ENCODE measurements at places on chromosomes 11 and 22.

DNA sequence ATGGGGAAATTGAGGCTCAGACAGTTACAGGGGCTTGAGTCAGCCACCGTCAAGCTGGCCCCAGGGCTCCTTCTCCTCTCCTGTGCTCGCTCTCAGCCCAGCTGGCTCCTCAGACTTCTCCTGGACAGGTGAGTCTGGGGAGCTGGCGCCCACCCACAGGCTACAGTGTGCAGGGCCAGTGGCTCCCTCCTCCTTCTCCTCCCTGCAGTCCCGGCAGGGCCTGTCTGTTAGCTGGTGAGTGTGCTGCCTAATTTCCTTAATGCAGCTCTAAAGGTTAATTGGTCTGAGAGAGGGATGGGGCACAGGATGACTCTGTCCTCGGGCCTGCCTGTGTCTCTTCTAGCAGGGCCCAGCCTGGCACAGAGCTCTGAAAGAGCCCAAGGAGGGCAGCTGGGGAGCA lies 31.7 kb downstream of the LMO1 start:
- no peak for DNase-seq

DNA sequence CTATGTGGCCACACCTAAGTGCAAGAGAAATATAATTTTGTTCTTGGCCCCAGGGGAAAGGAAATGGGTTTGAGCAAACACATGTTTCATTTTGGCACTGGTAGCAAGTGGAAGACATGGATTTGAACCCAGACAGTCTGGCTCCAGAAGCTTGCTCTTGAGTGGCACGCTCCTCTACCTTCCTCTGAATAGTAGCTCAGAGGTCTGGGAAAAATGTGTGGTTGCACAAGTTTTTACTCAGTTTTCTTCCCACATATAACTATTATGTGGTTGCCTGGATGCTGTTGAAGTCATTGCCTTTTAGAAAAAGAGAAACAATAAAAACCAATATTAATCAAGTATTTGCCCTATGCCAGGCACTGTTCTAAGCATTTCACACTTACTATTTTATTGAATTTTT lies 16.3 kb downstream of the PARVA start:
- DNase-seq = no peak

DNA sequence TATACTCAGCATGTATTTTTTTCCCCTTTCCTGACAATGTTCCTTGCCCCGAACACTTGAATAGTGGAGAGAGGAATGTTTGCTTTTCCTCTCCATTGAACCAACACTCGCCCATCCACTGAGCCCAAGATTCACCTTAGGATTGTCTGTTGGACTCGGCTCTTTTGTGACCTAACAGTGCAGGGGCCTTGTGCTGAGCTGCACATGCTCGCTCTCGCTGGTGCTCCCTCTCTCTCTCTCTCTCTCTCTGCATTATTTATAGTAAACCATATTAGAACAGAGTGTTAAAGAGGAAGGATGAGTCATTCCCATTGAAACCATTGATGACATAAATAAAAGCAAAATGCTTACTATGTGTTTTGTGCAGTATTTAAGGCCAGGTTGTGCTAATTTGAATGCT lies 20.7 kb downstream of the ZBTB16 start:
- no peak for DNase-seq

- no peak for DNase-seq
Measured at GRCh38 chr11:120522736-120523135, 11.2 kb downstream of the GRIK4 start.

- no peak for DNase-seq
Measured at GRCh38 chr11:122339436-122340060, 223.5 kb upstream of the BLID start.

DNA sequence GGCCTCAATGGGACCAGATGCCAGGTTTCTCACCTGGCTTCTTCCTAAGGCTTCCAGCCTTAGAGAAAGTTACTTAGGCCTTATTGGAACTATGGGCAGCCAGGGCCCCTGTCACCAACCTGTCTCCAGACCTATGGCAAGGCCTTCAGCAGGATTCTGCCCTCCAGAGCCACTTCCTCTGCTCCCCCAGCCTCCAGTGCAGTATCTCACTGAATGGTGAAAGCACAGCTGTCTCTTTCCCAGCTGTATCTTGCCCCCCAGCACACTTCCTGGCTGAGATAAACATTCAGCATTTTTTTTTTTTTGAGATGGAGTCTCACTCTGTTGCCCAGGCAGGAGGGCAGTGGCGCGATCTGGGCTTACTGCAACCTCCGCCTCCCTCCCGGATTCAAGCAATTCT lies 1.5 kb downstream of the SLC2A11 start:
- DNase-seq = no peak

GRCh38 chr11:110029714-110030113 lies 63.5 kb upstream of the ZC3H12C start:
- DNase-seq = no peak

- no peak for DNase-seq
Measured at GRCh38 chr11:92332986-92333385, 108.4 kb downstream of the FAT3 start.

DNA sequence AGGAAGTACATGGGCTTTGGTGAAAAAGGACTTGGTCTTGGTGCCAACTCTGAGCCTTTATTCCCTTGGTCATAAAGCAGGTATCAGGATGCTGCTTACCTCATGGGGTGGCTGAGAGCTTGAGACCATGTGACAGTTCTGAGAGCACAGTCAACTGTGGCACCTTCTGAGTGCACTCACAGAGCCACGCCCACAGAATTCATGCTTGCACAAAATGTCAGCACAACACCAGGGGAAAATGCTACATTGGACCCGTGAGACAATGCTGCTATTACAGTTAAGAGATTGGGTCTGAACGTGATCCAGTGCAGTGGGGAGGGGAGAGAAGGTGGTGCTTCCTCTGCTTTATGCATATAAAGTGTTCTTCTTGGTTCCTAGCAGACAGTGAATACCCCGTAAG lies 79.5 kb upstream of the SPON1 start:
- no peak for DNase-seq

DNA sequence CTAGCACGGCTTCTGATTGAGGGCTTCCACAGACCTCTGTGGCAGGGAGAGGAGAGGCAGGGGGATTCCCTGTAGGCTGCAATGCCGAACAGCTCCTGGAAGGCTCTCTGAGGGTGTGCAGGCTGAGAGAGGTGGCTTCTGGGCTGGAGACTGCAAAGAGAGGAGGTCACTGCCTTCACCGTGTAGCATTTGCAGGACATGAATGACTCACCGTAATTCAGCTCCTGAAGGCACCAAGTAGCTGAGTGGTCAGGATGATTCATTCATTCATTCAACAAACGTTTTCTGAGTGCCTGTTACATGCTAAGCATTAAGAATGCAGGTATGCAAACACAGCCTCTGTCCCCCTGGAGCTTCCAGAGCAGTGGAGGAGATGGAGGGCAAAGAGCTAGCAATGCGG lies 18.0 kb upstream of the EIF3D start:
- DNase-seq = no peak

GRCh38 chr11:48384670-48385069 lies 18.4 kb upstream of the OR4C5 start:
- no peak for DNase-seq

GRCh38 chr22:32119568-32120235 lies 39.4 kb downstream of the C22orf42 start:
- no peak for DNase-seq

DNA sequence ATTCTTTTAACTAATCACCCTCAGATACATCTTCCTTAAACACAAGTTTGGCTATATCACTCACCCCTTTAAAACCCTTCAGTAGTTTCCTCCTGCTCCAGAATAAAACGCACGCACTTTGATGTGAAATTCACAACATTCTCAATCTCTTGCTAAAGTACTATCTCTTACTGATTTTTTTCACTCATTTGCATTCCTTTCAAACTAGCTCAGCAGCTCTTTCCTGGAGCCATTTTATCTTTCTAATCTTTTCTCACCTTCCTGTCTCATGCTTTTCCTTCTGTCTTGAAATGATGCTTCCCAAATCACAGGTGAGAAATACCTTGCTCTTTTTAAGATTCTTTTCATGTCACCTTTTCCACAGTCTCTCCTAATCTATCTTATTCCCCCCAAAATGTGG lies 1074.4 kb downstream of the DLG2 start:
- DNase-seq = no peak

DNA sequence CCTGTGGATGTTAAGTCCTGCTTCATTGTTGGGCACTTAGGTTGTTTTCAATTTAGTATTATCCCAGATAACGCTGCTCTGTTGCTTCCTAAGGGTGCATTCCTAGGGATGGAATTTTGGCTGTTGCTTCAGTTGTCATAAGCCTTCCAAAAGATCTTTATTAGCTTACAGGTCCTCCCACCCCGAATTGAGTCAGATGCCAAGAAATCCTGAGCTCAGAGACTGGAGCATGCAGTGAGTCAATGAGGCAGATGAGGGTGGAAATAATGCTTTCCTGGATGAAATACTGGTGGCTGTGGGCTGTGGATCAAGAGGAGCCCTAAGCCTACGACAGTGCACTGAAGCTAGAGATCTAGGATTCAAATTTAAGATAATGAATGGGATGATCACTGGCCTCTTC lies 10.7 kb upstream of the IL18BP start:
- DNase-seq = no peak

DNA sequence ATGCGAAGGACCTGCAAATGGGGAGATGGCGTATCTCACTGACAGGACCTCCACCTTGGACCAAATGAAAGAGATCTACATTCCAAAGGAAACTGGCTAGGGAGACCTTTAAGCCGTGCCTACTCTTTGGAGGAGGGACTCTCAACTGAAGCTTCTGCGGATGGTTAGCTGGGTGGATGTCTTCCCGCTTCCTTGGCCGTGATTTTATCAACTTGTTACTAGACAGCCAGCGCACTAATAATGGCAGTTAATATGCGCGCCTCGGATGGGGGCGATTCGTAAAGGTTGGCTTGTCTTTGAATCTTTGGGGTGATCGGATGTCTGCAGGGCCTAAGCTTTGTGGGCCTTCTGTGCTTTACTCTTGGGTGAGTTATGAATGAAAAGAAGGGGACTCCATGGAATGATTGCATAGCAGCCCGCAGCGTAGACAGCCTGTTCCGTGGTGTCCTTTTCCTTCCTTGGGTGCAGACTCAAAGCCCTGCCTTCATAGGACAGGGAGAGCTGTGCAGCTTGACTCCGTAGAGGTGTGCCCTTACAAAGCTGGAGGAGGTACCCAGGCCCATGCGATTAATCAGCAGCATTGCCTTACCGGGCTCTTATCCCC lies 1.5 kb downstream of the ZNRF3 start:
- DNase-seq = no peak

- peak; percentile 53 for DNase-seq
Measured at GRCh38 chr22:22810018-22810427, 77.6 kb upstream of the IGLL5 start.

GRCh38 chr22:26927821-26928220 lies 270.4 kb downstream of the MIAT start:
- no peak for DNase-seq

DNA sequence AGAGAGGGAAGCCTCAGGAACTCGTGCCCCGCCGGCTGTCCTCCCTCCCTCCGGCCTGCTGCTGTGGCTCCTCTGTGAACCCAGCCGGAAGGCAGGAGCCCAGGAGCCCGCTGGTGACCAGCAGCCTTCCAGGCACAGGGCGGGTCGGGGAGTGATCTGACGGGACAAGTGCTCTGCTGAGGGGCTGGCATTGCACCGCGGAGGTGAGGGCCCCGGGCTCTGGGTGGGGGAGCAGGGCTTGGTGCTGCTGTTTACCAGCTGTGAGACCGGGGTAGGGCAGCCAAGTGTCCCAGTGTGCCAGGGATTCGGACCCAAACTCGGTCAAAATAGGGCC lies 53.3 kb downstream of the FLRT1 start:
- no peak for DNase-seq

- no peak for DNase-seq
Measured at GRCh38 chr11:20161230-20161918, 1.1 kb upstream of the DBX1 start.

DNA sequence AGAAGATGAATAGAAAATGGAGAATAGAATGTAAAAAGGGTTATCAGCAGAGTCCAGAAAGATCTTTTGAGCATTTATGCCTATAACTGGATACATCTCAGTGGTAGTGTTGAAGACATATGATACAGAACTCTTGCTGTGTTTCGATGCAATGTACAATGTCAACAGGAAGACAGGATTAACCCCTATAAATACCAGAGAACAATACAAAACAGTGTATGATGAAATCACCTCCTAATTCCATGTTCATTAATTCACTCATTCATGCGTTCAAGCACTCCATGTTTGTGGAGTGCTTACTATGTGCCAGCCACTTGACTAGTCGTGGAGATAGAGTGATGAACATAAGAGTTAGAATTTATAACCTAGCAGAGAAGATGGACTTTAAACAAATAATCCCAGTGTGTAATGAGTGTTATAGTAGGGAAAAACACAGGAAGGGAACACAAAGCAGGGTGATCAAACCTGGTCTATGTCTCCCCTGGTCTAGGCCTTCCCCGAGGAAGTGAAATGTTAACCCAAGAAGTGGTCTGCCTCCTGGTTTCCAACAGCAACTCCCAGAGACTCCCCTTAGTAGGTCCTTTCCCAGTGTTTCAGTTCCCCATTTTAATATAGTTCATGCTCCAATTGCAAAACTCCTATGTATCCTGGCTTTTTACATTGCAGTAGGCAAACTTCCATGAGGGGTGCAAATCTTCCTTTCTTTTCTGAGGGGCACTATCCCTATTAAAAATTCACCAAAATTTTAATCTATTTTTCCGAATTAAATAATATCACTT lies 9.1 kb upstream of the SESN3 start:
- DNase-seq = no peak

- DNase-seq = no peak
Measured at GRCh38 chr11:18696638-18697225, 1.8 kb upstream of the TMEM86A start.

DNA sequence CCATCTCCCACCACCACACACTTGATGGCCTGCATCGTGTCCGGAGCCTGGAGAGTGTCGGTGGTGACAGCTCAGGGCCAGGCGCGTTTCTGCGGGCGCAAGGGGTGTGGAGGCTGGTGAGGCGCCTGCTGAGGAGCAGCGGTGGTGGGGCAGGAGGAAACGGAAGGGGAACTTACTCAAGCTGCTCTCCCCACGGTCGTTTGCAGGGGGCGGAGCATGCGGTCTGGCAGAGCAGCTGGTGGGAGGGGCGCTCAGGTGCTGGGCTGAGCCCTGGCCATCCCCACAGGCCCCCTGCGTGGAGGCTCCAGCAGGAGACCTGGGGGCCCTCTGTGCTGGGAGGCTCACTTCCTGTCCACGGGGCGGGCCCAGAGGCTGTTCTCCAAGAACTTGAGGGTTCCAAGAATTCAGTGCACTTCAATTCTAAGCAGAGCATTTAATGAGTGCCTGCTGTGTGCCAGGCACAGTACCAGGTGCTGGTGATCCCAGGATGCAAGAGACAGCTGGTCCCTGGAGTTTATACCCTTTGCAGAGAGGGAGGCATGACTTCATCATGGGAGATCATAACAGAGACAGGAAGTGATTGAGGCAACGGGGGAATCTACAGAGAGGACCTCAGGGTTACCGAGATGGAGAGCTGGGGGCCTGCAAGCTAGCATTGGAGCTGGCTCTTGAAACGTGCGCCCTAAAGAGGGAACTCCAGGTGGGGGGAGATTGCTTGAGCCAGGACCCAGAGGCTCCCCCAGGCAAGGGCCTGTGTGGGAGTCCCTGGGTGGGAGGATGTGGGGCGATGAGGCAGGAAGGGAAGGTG lies at the start of gene RAC2:
TSS of gene RAC2 (minus strand) at position 156 of the 808 bp plus-strand sequence. CDS start at position 35, 121 bp downstream.
- DNase-seq = peak; percentile 88

GRCh38 chr11:14414470-14415461 lies 55.8 kb upstream of the RRAS2 start:
- DNase-seq = peak; percentile 48

Measured in GM10248 (cell line).